Nephron progenitor cell (in vitro differentiated cells): ENCODE measurements at places on chromosomes 5 and 9.
A peak's percentile ranks its signal among the peaks of the same experiment; 100 is the strongest.

DNA sequence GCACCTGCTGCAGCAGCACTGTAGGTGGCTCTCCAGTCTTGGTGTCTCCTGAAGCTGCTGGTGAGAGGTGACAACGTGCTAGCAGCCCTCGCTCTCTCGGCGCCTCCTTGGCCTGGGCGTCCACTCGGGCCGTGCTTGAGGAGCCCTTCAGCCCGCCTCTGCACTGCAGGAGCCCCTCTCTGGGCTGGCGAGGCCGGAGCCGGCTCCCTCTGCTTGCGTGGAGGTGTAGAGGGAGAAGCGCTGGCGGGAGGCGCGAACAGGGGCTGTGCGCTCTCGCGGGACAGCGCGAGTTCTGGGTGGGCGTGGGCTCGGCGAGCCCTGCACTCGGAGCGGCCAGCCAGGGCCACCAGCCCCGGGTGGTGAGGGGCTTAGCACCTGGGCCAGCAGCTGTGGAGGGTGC, 62.2 kb upstream of the CNOT6 start:
- DNase-seq, result no peak

GRCh38 chr9:133861692-133862091, 123.5 kb upstream of the SARDH start:
- no peak for DNase-seq

- DNase-seq, result no peak
Measured at GRCh38 chr9:92717201-92718085, 47.2 kb downstream of the BICD2 start.

GRCh38 chr9:72200452-72200851, 51.2 kb downstream of the GDA start:
- DNase-seq, result no peak

GRCh38 chr5:169350759-169351240, 49.9 kb upstream of the SLIT3 start:
- no peak for DNase-seq

GRCh38 chr9:115194216-115194615, 76.3 kb upstream of the TNC start:
- DNase-seq, result no peak

- DNase-seq, result peak; percentile 87
Measured at GRCh38 chr5:132257131-132258101, at the start of gene PDLIM4. PDLIM4 (plus strand) TSS chr5:132257696; CDS start chr5:132257735, 39 bp downstream.

GRCh38 chr5:31133488-31133887, 60.0 kb upstream of the CDH6 start:
- no peak for DNase-seq

DNA sequence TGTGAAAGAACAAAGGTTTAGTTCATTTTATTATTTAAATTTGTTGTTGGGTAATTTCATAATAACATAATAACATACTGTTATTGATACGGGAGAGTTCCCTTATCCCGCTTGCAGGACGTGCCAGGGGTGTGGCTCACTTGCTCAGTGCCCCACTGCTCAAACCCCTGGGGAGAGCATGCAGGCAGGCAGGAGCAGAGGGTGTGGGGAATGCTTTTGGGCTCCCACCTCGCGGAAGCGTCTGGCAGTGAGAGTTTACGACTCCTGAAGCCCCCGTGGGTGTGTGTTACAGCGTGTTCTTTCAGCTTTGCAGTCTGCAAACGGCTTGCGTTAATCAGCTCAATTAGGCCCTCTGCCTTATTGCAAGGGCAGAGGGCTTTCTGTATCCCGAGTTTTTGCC, 675.9 kb downstream of the SEMA5A start:
- DNase-seq, result peak; percentile 9

- no peak for DNase-seq
Measured at GRCh38 chr5:87551911-87552310, 139.2 kb upstream of the CCNH start.

DNA sequence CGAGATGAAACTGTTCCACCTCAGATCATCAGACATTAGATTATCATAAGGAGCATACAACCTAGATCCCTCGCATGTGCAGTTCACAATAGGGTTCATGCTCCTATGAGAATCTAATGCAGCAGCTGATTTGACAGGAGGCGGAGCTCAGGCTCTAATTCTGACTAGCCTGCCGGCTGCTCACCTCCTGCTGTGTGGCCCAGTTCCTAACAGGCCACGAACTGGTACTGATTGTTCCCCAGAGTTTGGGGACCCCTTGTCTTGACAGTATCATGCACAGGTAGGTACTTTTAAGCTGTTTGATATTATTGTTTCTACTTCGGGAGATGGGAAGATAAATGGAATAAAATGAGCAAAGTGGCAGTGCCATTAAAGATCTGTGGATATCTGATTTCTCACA, 66.9 kb downstream of the ZCCHC7 start:
- DNase-seq, result no peak

- DNase-seq, result no peak
Measured at GRCh38 chr5:135996611-135997010, 32.2 kb upstream of the TGFBI start.

- DNase-seq, result no peak
Measured at GRCh38 chr9:70117835-70118319, 74.2 kb downstream of the MAMDC2 start.

DNA sequence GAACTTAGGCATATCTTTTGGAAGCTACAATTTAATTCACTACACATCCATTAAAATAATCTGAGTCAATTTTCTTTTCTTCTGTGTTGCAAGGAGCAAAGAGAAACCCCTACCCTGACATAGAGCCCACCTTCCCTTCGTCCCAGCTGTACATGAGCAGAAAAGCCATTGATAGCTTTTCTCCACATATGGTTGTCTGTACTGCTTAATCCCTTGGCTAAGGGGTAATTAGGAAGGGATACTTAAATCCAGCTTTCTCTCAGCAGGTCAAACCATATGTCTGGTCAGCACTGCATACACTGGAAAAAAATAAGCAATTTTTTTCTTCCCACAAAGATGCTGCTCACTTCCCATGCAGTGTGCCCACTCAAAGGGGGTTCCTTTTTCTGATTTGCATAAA, 94.7 kb upstream of the RAD23B start:
- no peak for DNase-seq
